ENCODE measurements at places on chromosomes 7 and 10.
A peak's percentile ranks its signal among the peaks of the same experiment; 100 is the strongest.

GRCh38 chr7:16650266-16650665 lies 4.3 kb downstream of the BZW2 start:
- DNase-seq = no peak

DNA sequence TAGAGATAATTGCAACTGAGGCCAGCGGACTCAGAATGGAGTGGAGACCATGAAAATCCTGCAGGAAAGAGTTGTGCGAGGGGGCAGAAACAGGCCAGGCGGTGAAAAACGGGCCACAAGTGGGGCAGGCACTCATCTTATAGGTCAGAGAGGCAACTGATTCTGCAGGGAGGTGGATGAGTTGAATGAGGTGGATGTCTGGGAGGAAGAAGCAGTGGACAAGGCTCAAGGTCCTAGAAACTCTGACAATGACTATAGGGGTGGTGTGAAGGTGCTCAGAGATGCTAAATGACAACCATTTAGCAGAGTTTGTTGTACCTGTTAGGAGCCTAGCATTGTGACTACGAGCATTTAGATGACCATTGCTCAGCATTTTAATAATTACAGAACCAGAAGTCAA lies 33.6 kb downstream of the MBL2 start:
- DNase-seq = no peak

- DNase-seq = no peak
Observed at GRCh38 chr7:85454904-85455303, 268.0 kb upstream of the SEMA3D start.

GRCh38 chr10:63630931-63631680 lies 109.9 kb downstream of the REEP3 start:
- DNase-seq = no peak

GRCh38 chr7:84908196-84908793 lies 278.6 kb downstream of the SEMA3D start:
- DNase-seq = no peak

- DNase-seq = no peak
Observed at GRCh38 chr7:2732388-2732787, 44.4 kb downstream of the AMZ1 start.

DNA sequence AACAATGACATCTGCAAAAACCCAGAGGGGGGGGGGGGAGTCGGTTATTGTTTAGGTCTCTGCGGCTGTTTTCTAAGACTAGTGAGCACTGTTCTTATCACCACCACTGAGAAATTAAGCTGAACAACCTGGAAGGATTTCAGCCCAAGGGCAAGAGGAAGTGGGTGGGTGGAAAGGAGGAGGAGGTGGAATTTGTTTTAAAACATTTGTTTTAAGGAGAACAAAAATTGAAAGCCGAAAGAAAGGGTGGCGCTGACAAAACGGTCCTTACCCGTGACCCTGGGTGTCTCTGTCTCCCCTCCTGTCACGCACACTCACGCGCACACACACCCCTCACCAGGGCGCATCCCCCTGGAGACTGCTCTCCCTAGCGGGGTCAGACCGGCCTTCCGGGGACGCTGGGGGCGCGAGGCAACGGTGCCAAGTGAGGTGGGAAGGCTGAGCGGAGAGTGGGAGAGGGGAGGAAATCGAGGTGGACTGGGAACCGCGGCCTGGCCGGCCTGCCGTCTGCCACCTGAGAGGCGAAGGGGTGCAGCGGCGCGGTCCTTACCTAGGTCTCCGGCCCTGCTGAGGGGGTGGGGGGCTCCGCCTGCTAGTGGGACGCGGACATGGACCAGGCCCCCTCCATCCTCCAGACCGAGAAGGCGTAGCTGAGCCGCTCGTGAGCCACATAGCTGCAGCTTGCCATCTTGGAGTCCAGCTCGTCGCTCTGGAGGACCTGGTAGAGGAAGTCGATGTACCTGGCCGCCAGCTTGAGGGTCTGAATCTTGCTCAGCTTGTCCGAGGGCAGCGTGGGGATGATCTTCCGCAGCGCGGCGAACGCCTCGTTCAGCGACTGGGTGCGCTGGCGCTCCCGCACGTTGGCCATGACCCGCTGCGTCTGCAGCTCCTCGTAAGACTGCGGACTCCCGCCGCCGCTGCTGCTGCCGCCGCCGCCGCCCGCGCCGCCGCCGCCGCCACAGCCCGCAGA lies 1.0 kb downstream of the TWIST1 start:
- peak; percentile 65 for DNase-seq

DNA sequence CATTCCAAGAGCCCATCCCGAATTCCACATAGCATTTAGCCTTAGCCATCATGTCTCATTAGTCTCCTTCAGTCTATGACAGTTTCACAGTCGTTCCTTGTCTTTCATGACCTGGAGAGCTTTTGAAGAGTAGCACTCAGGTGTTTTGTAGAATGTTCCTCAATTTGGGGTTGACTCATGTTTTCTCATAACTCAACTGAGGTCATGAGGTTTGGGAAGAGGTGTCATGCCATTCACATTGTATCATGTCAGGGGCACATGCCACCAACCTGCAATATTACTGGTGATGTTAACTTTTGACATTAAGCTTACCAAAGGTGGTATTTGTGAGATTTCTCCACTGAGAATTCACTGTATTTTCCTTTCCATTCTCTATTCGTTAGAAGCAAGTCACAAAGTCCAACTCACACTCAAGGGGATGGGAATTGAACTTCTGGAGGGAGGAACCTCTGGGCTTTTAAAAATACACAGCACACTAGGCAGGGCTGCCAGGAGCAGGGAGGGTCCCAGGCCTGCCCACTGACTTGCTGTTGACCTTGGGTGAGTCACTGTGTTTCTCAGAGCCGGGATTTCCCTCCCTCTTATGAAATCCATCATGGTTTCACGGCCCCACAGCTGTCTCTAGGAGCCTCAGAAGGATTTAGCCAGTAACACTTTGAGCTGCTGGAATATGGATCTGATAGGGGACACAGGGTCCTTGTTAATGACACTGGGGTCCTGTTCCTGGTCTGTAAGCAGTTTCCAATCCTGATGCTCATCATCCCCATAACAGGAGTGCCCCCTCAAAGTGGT lies 74.4 kb upstream of the TCF7L2 start:
- no peak for DNase-seq

DNA sequence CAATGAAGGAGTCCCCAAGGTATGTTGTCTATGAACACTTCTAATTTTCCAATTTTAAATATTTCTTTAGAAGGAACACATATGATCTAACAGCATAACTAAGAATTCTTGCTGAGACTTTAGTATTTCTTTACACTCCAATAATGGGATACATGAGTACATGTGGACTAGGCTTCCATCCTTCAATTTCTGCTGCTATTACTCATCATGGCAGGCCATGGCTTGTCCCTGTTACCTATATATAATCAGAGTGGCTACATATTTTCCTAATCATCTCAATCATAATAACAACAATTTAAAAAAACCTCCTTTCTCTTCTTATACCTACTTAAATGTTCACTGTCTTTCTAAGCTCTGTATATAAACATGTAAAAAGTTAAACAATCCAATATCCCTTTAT lies 60.3 kb upstream of the TAC1 start:
- DNase-seq = no peak

DNA sequence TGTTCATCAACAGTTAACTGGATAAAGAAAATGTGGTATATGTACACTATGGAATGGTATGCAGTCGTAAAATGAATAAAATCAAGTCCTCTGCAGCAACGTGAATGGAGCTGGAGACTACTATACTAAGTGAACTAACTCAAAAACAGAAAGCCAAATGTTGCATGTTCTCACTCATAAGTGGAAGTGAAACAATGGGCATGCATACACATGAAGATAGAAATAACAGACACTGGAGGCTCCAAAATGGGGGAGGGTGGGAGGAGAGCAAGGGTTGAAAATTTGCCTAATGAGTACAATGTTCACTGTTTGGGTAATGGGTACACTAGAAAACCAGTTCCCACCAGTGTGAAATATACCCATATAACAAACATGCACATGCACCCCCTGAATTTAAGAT lies 179.5 kb downstream of the ZWINT start:
- no peak for DNase-seq

DNA sequence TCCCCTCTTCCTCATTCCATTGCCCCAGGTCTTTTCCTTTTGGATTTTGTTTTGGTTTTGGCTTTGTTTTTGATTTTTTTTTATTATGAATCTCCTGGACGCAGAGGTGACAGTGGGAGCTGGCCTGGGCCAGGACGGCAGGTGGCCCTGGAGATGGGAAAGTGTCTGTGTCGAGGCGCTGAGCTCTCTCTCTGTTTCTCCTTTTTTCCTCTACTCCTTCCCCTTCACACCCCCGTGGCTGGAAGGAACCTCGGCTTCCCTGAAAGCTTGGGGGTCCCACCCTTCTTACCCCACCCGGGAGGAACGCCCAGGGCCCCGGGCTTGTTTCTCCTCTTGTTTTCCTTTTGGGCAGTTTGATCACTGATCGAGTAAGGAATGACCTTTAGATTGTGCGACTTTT lies 13.2 kb downstream of the TRIM8 start:
- no peak for DNase-seq

DNA sequence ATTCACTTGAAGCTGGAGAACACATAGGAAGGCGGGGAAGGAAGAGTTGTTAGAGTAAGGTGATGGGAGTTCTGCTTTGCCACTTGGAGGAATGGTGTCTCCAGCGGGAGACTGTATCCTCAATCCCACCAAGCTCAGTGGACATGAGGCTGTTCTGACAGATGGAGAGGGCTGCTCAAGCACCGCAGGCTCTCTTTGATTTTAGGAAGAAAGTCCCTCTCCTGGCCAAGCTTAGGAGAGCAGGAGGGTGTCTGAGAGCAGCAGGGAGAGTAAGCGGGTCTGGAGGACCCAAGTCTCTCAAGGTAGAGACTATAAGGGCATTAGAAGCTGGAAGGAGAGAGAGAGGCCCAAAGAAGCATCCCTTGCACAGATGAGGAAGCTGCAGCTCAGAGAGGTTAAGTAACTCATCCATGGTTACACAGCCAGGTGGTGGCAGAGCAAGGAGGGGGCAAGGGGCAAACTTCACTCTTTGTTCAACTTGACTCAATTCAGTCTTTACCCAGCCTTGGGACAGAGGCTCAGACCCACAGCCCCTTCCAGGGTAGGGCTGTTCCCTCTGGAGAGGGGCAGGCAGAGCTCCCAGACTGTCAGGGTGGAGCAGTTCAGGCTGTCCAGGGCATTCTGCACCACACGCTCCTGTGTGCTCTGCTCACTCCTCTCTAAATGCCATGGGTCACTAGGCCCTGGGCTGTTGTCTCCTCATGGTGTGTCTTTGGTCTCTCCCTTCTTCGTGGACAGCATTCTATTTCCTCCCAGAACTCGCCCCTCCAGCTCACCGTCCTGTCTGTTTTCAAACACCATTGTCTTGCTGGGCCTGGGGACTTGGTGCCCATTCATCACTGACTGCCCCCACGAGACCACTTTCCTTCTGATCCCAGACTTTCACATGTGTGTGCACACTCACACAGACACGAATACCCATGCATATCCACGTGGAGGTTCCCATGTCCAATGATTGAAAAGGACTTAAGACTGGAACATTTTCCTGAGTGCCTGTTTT lies 8.9 kb downstream of the CHAT start:
- no peak for DNase-seq

DNA sequence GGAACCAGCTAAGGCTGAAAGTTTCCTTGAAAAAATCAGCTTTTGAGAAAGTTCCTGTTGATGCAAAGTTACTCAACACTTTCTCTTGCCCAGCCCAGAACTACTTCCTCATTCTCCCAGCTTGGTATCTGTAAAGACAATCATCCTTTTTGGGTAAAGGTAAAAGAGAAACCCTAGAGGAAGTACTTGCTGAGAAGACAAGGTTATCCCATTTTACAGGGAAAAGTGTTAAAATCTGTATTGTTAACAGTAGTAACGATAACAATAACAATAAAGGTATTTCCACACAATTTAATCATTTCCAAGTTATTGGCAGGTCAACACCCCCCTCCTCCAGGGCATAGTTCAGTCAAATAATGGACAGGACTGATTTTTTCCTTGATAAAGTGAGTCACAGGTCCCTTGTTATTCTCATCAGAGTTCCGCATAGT lies 2.4 kb downstream of the ALOX5 start:
- DNase-seq = no peak

DNA sequence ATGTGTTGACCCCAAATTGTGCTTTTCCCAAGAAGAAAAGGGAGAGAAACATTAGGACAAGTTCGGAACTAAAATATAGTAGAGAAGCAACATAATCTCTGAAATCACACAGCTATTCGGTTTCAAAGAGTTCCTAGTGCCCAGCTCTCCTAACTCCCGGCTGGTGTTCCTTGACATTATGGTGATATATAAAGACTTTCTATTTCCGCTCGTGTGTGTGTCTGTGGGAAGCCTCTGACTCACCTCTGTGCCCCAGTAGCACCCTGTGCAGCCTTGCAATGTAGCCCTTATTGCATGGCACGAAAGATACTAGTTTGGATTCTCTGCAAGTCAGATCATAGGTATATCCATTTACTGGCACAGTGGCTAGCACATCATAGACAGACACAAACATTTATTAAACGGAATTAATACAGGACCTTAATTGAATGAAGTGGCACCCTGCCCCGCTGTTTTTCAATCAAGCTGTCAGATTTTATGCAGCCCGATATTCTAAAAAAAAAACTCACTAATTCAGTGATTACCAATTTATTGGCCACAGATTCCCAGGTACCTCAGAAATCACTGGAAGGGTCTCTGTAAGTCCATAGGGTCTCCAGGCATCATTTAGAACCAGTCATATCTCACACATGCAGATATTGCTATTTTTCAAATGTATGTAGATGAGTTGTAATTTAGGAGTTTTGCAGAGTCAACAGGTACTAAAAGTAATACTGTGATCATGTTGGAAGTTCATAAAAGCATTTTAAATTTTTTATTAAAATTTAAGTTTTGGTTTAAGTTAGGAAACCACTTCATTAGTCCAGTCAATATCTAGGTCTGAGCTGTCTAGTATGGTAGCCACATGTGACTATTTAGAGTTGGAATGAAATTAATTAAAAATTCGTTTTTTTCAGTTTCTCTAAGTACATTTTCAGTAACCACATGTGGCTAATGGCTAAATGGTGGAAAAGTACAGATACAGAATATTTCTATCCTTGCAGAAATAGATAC lies 43.3 kb downstream of the SFTPD start:
- no peak for DNase-seq

DNA sequence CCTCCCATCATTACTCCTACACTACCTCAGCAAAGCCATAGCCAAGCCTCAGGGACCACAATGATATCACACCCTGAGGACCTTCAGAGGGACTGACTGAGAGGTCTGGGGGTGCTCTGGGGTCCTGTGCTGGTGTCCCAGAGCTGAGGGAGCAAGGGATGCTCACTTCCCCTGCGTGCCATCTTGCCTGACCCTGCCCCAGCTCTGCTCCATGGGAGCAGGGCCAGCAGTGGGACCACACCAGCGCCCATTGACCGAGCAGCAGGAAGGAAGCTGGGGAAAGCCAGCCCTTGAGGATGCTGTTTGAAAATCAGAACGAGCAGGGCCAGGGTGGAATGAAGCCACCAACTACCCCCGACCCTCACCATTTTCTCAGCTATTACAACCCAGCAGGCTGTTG lies 103.0 kb downstream of the PARP12 start:
- no peak for DNase-seq
